Renal cortical epithelial cell (primary cell): ENCODE measurements at places on chromosomes 4 and X. TPM values are rescaled to one million over a fixed set of nuclear protein-coding genes. Genes with fewer than 3 reads are reported as not detected.

Gene TACC3
- total RNA-seq: 5.4 and 7.6 TPM in 2 replicates

Gene FRAS1
- 4.2 and 30.3 TPM in 2 replicates for total RNA-seq

DNA sequence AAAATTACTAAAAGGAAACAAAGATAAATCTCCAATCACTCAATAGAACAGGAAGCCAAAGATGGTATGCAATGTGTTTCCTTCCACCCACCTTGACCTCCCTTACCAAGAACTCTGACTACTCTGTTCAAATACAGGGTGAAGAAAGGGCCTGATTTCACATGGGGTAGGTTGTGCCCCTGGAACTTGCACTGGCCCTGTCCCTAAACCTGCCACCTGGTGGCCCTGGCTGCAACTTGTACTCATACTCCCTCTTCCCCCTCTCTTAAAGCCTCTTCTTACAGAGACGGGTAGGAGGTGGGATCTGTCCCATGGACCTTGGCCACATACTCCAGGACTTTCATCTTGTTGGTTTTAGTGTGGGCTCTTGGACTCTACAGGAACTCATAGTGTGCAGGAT lies 17.3 kb upstream of the TMEM185A start:
- DNase-seq: no peak

DNA sequence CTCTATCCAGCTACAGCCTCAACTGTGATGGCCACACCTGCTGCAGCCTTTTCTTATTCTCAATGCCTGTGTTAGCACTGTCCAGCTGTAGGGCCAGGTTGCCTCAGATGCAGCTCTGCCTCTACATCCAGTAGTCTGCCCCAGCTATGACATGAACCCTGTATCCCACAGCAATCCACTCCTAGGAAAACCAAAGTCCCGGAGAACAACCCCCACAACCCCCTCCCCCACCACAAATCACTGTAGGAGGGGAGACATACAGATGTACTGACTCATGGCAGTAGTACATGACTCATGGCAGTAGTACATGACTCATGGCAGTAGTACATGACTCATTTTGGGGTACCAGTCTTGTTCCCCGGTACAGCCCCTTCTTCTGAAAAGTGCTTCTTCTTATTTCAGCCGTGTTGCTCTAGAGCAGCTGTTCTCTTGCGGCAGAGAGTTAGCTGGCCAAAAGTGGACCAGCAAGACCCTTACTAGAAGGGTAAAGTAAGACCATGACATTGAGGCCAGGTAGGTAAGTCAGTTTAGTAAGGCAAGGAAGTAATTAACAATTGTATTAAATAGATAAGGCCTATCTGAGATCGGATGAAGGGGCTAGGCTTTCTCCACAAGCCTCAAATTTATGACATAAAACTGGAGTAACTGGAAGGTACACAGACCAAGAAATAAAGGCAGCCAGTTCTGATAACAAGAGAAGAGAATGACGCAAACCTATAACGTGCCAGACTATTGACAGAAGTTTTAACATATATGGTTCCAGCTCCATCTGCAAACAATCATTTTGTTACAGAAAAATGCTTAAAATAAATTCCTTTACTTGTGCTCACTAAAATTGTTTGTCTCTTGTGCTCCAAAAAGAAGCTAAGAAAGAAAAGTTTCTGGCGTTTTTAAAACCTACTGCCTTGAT lies 221.4 kb downstream of the TACR3 start:
- DNase-seq: peak; percentile 36

DNA sequence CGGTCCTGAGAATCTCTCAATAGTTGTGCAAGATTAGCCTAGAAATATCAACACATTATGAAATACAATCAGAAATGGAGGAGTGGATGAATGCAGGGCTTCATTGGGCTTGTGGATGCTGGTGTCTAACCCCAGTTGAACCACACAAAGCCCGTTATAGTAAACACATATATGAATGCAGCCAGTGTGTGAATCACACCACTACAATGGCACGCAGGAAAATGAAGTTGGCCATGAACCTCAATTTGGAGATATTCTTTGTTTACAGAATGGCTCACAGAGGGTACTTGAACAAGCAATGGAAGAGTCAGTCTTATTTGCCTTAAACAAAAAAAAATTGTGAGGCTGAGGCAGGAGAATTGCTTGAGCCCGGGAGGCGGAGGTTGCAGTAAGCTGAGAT lies 57.8 kb downstream of the SOD3 start:
- no peak for DNase-seq

GRCh38 chr4:176034499-176034898 lies 31.1 kb upstream of the WDR17 start:
- DNase-seq: peak; percentile 64
